Iris pigment epithelial cell (primary cell): ENCODE measurements at places on chromosomes 12 and 14.

GRCh38 chr12:69415471-69416275 lies 54.5 kb upstream of the FRS2 start:
- DNase-seq, result peak; percentile 92

- DNase-seq, result no peak
These were observed 27.6 kb upstream of the C14orf132 start for GRCh38 chr14:96011607-96012006.

- DNase-seq, result no peak
These were observed 468.4 kb upstream of the STXBP6 start for GRCh38 chr14:25518364-25518763.

DNA sequence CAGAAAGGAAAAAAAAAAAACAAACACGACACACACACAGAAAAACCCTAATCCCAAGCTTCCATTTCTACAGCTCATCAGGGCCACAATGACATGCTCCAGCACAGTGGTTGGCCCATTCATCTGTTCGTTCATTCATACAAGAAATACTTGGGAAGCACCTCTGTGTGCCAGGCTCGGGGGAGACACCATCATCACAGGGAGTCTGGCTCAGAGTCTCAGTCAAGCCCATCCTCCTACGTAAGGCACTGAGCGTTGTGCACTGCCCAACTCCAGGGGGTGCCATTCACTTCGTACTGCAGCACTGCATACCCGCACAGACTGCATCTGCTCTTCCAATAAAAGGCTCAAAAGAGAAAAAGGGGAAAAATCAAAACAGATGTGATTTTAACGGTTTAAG lies 15.3 kb downstream of the VPS37B start:
- peak; percentile 42 for DNase-seq

GRCh38 chr12:112321245-112321644 lies 61.0 kb downstream of the HECTD4 start:
- no peak for DNase-seq

- DNase-seq, result no peak
These were observed 1.5 kb upstream of the SLC25A47 start for GRCh38 chr14:100321473-100322137.

DNA sequence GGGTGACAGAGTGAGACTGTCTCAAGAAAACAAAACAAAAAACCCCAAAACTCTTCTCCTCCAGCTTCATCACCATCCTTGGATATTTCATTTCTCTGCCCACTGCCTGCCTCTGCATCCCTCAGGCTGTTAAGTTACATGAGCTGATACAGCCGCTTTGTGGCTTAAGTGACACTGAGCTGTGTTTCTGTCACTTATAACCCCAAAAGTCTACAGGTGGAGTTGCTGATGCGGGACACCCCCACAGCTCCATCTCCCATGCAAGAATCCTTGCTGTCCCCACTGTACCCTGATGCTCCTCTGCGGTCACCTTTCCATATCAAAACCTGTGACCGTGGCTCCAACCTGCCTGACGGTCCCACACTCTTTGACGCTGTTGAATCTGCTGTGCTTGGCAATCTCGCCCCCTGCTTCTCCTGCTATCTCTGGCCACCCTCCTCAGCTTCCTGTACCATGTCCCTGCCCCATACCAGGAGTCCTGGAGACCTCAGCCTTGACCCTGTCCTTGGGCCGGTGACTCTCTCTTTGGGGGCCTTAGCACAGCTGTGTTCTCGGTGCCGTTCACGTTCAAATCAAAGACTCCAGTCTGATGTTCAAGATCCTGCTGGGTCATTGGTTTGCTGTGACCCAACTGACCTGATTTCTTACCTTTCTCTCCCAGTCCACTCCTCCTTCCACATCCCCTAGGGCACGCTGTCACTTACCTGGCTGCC lies 20.3 kb downstream of the HVCN1 start:
- no peak for DNase-seq

GRCh38 chr14:79328863-79329262 lies 882.4 kb downstream of the DIO2 start:
- DNase-seq, result peak; percentile 4

DNA sequence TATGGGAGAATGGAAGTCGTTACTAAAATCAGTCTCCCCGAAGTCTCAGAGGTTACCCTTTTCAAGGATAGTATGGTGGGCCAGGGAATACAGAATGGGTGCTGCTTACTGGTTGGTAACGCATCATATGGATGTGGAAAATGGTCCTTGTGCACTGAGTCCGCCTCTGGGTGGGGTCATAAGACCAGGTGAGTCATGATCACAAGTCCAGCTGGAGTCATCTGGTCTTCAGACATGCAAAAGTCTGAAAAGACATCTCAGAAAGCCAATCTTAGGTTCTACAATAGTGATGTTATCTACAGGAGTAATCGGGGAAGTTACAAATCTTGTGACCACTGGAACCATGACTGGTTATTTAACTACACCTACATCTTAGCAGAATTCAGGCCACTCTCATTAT lies 71.9 kb upstream of the TCL1B start:
- DNase-seq, result no peak

- peak; percentile 30 for DNase-seq
These were observed 117.9 kb upstream of the MAP1LC3B2 start for GRCh38 chr12:116441292-116441691.

GRCh38 chr14:83827383-83827782 lies 1702.6 kb upstream of the FLRT2 start:
- DNase-seq, result peak; percentile 33

GRCh38 chr12:76804435-76804976 lies 40.6 kb downstream of the ZDHHC17 start:
- DNase-seq, result no peak

- peak; percentile 30 for DNase-seq
These were observed 205.3 kb upstream of the PRICKLE1 start for GRCh38 chr12:42794806-42795205.

DNA sequence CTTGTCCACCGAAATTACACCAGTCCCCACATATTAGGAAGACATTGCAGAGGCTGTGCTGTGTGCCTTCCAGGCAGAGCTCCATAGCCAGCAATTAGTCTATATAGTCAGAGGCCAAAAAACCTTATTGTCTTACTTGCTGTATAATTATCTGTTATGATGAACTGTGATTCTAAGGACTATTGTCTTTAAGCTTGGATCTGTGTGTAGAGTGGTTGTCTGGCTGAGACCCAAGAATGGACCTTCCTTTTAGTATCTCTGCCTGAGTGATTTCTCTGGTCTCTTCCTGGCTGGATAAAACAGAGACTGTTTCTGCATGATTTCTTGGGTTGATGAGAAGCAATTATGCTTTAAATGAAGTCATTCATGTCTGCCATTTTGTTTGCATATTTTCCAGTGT lies 465.3 kb downstream of the PRKD1 start:
- DNase-seq, result no peak

GRCh38 chr14:47427629-47428028 lies 247.8 kb downstream of the MDGA2 start:
- DNase-seq, result no peak

- DNase-seq, result no peak
These were observed 3.9 kb downstream of the BCAT1 start for GRCh38 chr12:24945039-24945438.

- DNase-seq, result peak; percentile 88
These were observed 11.9 kb downstream of the NAA25 start for GRCh38 chr12:112096667-112097066.

DNA sequence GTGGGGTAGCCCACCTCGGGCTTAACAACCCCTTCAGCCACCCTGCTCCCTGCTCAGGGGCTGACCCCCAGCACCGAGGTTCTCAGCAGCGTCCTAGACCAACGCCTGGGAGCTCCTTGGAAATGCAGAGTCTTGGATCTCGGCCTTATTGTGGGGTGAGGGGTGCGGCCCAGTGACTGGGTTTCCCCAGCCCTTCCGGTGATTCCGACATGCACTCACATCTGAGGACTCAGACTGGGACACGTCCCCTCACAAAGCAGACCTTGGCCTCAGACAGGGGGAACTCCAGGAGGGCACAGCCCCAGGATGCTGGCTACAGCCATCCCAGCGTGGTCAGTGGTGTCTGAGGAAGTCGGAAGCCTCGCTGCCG lies 117.7 kb downstream of the RFLNA start:
- no peak for DNase-seq
